ENCODE measurements at places on chromosomes 4 and X.

DNA sequence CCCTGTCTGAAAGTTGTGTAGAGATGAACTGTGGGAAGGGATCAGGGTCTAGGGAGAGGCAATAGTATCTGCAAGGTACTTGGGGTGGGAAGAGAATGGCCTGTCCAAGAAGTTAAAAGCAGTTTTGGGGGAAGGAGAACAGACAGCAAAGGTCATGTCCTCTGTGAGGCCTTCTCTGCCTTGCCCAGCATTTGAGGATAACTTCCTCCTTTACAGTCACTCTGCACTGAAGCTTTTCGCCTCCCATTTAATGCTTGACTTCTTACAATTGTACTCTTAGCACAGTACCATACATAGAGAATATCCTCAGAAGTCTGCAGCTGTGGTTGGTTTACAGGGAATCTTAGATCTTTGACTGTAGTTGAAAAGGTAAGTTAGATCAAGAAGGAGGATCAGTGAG lies 121.8 kb upstream of the AP1S2 start:
- no peak overlapping the region for H3K27ac ChIP-seq
- no peak overlapping the region for H3K4me3 ChIP-seq
- no peaks in the 10 kb centered on the region for H3K4me1 ChIP-seq
- DNase-seq, result no peak

GRCh38 chr4:153497988-153498967 lies 32.1 kb downstream of the TMEM131L start:
- peak overlapping the region; percentile 38 for H3K4me3 ChIP-seq
- no peak for DNase-seq
- H3K36me3 ChIP-seq, result no peaks in the 10 kb centered on the region
- H3K4me1 ChIP-seq, result peaks cover 45% of the 10 kb centered on the region
- peak overlapping the region; percentile 63 for H3K27ac ChIP-seq

DNA sequence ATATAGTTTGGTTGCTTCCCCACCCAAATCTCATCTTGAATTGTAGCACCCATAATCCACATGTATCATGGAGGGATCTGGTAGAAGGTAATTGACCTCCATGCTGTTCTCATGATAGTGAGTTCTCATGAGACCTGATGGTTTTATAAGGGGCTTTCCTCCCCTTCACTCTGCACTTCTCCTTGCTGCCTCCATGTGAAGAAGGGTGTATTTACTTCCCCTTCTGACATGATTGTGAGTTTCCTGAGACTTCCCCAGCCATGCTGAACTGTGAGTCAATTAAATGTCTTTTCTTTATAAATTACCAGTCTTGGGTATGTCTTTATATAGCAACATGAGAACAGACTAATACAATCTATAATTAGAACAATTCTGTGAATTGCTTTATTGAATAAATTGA lies 11.9 kb upstream of the DCAF4L1 start:
- no peak overlapping the region for H3K27ac ChIP-seq
- no peaks in the 10 kb centered on the region for H3K27me3 ChIP-seq
- H3K4me1 ChIP-seq, result no peaks in the 10 kb centered on the region
- no peak overlapping the region for H3K4me3 ChIP-seq
- no peak for DNase-seq

GRCh38 chrX:39247536-39247935 lies 446.3 kb downstream of the MID1IP1 start:
- no peak overlapping the region for H3K27ac ChIP-seq
- DNase-seq, result no peak
- H3K4me1 ChIP-seq, result no peaks in the 10 kb centered on the region
- no peaks in the 10 kb centered on the region for H3K27me3 ChIP-seq

DNA sequence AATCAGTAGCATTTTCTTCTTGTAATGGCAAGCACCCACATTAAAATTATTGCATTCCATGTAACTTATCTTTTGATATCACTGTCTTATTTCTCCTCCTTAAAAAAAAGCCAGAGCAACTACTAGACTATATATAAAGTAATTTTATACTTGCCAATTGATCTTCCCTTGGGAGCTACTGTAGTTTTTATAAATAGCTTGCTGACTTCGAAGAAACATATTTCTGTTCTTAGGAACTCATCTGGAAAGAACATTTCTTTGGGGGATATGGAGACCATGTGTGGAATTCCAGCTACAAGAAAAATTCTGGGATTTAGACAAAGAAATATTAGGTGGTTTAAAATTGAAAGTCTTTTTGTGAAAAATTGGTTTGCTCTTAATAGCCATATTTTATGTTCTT lies 94.9 kb downstream of the BMPR1B start:
- no peaks in the 10 kb centered on the region for H3K36me3 ChIP-seq
- no peak overlapping the region for H3K4me3 ChIP-seq
- DNase-seq, result no peak
- no peak overlapping the region for H3K27ac ChIP-seq
- no peaks in the 10 kb centered on the region for H3K4me1 ChIP-seq

DNA sequence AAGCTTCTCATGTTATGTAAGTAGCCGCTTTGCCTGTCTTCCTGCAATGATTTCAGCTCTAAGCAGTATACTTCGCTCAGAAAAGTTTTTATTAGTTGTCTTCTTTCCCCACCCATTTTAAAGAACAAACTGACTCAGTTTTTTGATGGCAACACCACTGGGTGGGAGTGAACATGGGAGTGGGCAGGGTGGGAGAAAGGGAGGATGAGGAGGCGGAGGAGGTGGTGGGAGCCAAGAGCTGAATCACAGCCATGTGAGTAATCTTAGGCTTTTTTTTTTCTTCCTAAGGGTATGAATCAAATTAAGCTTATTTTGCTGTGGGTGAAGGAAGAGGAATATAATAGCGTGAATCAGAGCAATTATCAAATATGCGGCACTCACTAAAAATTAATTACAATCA lies 574.3 kb upstream of the DIPK2B start:
- peak overlapping the region; percentile 19 for H3K4me3 ChIP-seq
- H3K27ac ChIP-seq, result peak overlapping the region; percentile 17
- no peak for DNase-seq
- H3K36me3 ChIP-seq, result no peaks in the 10 kb centered on the region
- peaks cover 28% of the 10 kb centered on the region for H3K4me1 ChIP-seq

DNA sequence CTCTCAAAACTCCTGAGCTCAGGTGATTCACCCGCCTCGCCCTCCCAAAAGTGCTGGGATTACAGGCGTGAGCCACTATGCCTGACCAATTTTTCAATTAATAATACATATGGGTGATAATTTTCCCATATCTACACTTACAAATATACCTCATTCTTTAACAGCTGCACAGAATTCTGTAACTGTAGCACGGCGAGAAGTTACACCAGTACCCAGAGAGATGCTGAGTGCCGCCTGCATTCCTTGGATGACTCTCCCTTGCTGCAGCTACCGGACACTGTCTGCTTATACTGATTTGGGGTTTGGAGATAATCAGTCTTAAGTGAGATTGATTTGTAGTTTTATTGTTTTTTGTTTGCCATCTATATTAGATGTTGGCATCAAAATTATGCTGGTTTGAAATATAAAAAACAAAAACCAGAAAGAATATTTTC lies 5.8 kb downstream of the TIFA start:
- no peak for DNase-seq
- no peaks in the 10 kb centered on the region for H3K27me3 ChIP-seq
- H3K36me3 ChIP-seq, result peaks cover 5% of the 10 kb centered on the region
- H3K4me3 ChIP-seq, result no peak overlapping the region

GRCh38 chr4:98930311-98930865 lies 1.5 kb upstream of the EIF4E start:
- H3K27me3 ChIP-seq, result no peaks in the 10 kb centered on the region
- H3K36me3 ChIP-seq, result no peaks in the 10 kb centered on the region
- H3K27ac ChIP-seq, result peak overlapping the region; percentile 94
- H3K4me1 ChIP-seq, result peaks cover 16% of the 10 kb centered on the region

DNA sequence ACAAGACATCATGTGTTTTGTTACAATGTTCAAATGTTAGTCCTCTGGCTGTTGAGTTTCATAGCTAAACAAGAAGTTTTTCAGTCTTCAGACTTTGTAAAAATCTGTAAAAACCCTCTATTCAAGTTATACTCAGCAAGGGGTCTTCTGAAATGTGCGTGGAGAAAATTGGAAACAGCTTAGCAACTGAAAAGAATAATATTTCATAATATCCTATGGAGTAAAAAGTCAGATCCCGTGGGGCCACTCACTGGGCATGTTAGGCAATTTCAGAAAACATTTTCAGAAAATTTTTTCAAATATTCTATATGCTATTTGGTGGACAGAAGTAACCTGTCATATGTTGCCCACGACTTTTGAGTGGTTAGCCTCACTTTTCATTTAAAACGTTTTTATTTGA lies 118.3 kb downstream of the CORIN start:
- no peaks in the 10 kb centered on the region for H3K36me3 ChIP-seq
- no peaks in the 10 kb centered on the region for H3K27me3 ChIP-seq
- no peak overlapping the region for H3K4me3 ChIP-seq
- H3K27ac ChIP-seq, result no peak overlapping the region

- H3K27me3 ChIP-seq, result no peaks in the 10 kb centered on the region
- no peak overlapping the region for H3K4me3 ChIP-seq
- no peaks in the 10 kb centered on the region for H3K36me3 ChIP-seq
- no peaks in the 10 kb centered on the region for H3K4me1 ChIP-seq
- no peak overlapping the region for H3K27ac ChIP-seq
These were observed 93.8 kb downstream of the GATB start for GRCh38 chr4:151667048-151667447.

DNA sequence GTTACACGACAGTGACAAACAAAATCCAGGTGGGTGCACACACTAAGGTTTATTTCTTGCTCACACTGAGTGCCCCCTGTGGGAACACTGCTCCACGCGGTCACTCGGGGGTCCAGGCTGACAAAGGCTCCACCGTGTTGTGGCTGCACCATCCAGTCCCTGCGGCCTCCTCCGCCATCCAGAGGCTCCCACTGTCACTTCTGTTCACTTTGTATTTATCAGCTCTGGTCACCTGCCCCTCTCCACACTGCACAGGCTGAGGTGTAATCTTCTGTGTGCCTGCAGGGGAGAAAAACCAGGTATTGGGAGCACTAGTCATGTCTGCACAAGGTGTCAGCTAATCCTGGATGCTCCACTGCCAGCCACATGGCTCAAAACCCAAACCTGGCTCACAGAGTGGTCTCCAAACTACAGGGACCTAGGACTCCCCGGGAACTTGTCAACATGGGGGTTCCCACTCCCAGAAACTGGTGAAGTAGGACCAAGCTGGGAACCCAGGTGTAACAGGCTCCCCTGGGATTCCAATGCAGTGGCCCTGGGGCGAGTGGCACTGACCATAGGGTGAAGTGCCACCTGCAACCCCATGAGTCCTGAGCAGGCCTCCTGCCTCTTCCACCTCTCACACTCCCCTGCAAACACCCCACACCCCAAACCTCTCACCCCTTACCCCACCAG lies 25.5 kb downstream of the HMX1 start:
- no peak overlapping the region for H3K4me3 ChIP-seq
- no peak for DNase-seq
- H3K36me3 ChIP-seq, result no peaks in the 10 kb centered on the region
- no peaks in the 10 kb centered on the region for H3K27me3 ChIP-seq
- H3K4me1 ChIP-seq, result no peaks in the 10 kb centered on the region
- no peak overlapping the region for H3K27ac ChIP-seq

Data from thoracic aorta (tissue), 2 donors.